Thyroid gland (tissue), 4 donors: ENCODE measurements at places on chromosomes 5 and 9. TPM values are rescaled to one million over a fixed set of nuclear protein-coding genes. Genes with fewer than 3 reads are reported as not detected.

DNA sequence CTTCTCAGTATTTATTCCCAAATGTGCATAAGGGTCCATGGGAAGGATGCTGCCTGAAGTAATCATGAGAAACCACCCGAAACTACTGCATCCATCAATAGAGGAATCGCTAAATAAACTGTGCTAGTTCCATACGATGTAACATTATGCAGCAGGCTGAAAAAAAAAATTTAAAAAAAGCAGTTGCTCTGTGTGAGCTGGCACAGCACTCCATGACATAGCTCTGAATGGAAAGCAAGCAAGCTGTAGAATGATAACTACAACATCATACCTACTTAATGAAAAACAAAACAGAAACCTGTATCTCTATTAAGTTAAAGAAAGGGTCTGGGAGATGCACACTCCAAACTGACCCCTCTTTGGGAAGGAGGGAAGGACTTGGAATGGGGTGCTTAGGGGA lies 49.3 kb downstream of the SHB start:
- H3K4me1 ChIP-seq: peaks cover 79% of the 10 kb centered on the region
- H3K27me3 ChIP-seq: no peaks in the 10 kb centered on the region
- H3K36me3 ChIP-seq: no peaks in the 10 kb centered on the region
- DNase-seq: no peak
- H3K27ac ChIP-seq: peak overlapping the region; percentile 66

DNA sequence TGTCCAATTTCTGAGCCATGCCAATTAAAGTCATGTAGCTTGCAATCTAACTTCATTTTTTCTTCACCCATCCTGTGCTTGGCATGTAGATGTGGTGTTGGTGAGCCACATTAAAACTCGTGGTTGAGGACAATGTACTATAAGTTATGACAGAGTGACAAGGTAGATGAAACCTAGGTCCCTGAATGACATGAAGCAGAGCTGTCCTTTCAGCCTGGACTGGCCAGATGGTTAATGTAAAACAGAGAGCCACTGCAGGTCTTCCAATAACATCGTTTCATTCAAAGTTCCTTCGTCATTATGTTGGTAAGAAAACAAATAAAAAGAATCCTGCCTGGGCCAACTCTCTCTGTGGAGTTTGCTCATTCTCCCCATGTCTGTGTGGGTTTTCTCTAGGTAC lies 856.5 kb upstream of the SEMA6A start:
- DNase-seq: no peak
- no peak overlapping the region for H3K4me3 ChIP-seq
- no peaks in the 10 kb centered on the region for H3K27me3 ChIP-seq
- no peaks in the 10 kb centered on the region for H3K36me3 ChIP-seq
- no peak overlapping the region for H3K27ac ChIP-seq

The PLGRKT gene
- 30.3 TPM for total RNA-seq

DNA sequence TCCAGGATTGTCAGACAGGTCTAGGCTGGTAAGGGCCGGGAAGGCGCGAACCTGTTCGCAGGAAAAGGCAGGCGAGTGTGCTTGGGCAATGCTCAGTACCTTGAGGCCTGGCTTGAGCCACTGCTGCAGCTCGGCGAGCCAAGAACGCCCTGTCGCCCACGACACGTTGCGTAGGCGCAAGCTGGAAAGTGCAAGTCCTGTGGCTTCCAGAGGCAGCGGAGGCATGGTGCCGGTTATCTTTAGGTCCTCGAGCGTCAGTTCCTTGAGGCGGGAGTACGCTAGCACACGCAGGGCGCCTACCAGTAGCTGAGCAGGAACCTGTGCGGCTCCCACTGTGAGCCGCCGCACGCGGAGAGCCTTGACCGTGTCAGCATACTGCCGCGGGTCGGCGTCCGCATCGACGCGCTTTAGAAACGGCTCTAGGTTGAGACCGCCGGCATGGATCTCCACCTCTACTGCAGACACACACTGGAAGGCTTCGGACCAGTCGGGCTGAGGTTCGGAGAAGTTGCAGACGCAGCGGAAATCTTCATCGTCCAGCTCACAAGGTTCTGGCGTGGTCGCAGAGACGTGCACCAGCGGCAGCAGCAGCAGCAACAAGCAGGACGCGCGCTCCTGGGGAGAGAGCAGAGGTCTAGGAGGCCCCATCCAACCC lies 482 bp downstream of the CD14 start:
- H3K27ac ChIP-seq: peak overlapping the region; percentile 81
- no peaks in the 10 kb centered on the region for H3K27me3 ChIP-seq
- H3K4me3 ChIP-seq: peak overlapping the region; percentile 24
- H3K36me3 ChIP-seq: no peaks in the 10 kb centered on the region
- peaks cover 18% of the 10 kb centered on the region for H3K4me1 ChIP-seq

The IFNK gene
- total RNA-seq: not detected

- H3K4me1 ChIP-seq: no peaks in the 10 kb centered on the region
- no peak for DNase-seq
- H3K27ac ChIP-seq: no peak overlapping the region
- H3K4me3 ChIP-seq: no peak overlapping the region
- H3K27me3 ChIP-seq: no peaks in the 10 kb centered on the region
Measured at GRCh38 chr5:107508097-107508496, 162.6 kb downstream of the EFNA5 start.

DNA sequence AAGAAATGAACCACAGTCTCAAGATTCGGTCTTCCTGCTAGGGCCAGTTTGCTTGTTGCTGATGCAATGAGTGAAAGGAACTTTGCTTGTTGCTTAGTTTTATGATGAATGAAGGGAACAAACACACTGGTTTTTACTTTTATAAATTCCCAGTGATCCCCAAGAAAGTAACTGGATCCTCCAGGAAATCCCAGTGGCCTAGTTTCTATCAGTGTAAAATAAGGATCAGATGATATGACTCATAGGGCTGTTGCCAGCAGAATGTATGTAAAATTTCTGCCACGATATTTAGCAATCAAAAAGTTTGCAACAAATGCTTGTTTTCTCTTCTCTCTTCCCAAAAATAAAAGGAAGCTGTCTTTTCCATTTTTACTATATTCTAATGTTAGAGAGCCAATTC lies 160.1 kb upstream of the CDKN2B start:
- H3K4me1 ChIP-seq: no peaks in the 10 kb centered on the region
- H3K4me3 ChIP-seq: no peak overlapping the region

The ABLIM3 gene
- total RNA-seq: 10.5 TPM

DNA sequence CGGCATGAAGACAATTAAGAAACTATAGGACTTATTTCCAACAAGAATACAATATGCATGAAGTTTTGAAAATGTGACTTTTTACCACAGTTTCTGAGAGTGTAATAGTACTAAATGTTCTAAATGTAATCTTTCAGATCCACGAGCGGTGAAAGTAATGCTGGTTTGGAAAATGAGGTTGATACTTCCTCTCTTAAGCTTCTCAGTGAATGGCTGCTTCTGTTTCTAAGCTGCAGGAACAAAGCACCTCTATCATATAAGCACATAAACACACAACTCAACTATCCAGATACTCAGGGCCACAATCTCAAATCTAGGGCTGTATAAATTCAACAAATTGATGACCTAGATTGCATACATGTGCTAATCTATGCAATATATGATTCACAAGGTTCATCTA lies 78.3 kb downstream of the LIFR start:
- no peak overlapping the region for H3K27ac ChIP-seq
- no peak for DNase-seq
- no peaks in the 10 kb centered on the region for H3K27me3 ChIP-seq
- no peak overlapping the region for H3K4me3 ChIP-seq
- peaks cover 5% of the 10 kb centered on the region for H3K36me3 ChIP-seq

- no peak for DNase-seq
- H3K36me3 ChIP-seq: peaks cover 54% of the 10 kb centered on the region
- no peaks in the 10 kb centered on the region for H3K27me3 ChIP-seq
- no peak overlapping the region for H3K4me3 ChIP-seq
Measured at GRCh38 chr9:133101356-133102189, 19.5 kb downstream of the RALGDS start.

- no peaks in the 10 kb centered on the region for H3K27me3 ChIP-seq
- no peak for DNase-seq
- H3K4me1 ChIP-seq: peaks cover 14% of the 10 kb centered on the region
- H3K27ac ChIP-seq: no peak overlapping the region
Measured at GRCh38 chr5:144206141-144206540, 35.5 kb downstream of the KCTD16 start.

- no peak overlapping the region for H3K27ac ChIP-seq
- H3K36me3 ChIP-seq: no peaks in the 10 kb centered on the region
- H3K4me3 ChIP-seq: no peak overlapping the region
- H3K27me3 ChIP-seq: no peaks in the 10 kb centered on the region
Measured at GRCh38 chr9:134707031-134707680, 65.6 kb downstream of the COL5A1 start.

The INSL4 gene
- total RNA-seq: not detected

GRCh38 chr5:106860398-106861044 lies 810.2 kb downstream of the EFNA5 start:
- no peak overlapping the region for H3K4me3 ChIP-seq
- no peaks in the 10 kb centered on the region for H3K4me1 ChIP-seq
- no peaks in the 10 kb centered on the region for H3K27me3 ChIP-seq
- no peak overlapping the region for H3K27ac ChIP-seq
- no peaks in the 10 kb centered on the region for H3K36me3 ChIP-seq
- DNase-seq: no peak

DNA sequence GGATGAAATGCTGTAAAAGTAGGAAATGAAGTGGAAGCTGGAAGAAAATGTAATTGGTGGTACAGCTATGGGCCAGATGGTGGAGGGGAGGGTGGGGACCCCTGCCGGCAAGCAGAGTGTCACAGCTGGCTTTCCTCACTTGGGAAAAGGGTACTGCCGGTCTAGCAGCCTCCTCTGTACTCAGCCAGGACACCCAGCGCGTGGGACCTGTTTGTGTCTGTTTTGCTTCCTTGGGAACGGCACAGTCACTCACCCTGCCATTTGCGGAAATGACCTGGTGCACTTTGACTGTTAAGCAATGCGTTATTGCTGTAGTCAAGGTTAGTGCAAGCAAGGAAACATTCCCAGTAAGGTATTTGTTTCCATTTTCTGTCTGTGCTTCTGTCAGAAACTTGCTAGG lies 10.1 kb downstream of the TMEM252 start:
- no peaks in the 10 kb centered on the region for H3K36me3 ChIP-seq
- H3K4me1 ChIP-seq: no peaks in the 10 kb centered on the region
- H3K4me3 ChIP-seq: no peak overlapping the region
- H3K27me3 ChIP-seq: no peaks in the 10 kb centered on the region

DNA sequence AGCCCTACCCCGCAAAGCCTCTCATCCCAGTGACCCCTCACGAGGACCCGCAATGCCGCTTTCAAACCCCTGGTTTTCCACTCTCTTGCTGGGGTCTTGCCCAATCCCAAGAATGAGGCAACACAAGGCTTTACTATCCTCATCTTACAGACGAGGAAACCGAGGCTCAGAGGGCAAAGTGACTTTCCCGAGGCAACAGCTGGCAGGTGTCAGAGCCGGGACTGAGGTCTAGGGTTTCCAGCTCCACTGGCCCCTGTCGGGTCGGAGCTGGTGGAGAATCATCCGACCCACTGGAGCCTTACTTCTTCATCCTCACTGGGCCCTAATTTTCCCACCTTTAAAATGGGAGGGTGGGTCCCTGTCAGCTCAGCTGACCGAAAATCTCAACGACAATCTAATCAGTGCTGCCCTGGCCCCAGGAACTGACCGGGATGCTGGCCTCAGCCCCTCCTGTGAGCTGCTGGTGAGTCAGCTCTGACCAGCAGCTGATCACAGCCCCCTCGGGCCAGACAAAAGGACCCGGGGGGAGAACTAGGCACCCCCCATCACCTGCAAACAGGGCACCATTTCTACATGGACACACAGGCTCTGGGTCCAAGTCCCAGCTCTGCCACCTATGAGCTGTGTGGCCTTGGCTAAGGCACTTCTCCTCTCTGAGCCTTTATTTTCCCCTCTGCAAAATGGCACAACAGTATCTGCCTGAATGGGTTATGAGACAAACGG lies 72.7 kb upstream of the STXBP1 start:
- peaks cover 79% of the 10 kb centered on the region for H3K4me1 ChIP-seq
- no peak overlapping the region for H3K4me3 ChIP-seq
- no peak for DNase-seq
- H3K27me3 ChIP-seq: no peaks in the 10 kb centered on the region
- H3K36me3 ChIP-seq: peaks cover 4% of the 10 kb centered on the region

DNA sequence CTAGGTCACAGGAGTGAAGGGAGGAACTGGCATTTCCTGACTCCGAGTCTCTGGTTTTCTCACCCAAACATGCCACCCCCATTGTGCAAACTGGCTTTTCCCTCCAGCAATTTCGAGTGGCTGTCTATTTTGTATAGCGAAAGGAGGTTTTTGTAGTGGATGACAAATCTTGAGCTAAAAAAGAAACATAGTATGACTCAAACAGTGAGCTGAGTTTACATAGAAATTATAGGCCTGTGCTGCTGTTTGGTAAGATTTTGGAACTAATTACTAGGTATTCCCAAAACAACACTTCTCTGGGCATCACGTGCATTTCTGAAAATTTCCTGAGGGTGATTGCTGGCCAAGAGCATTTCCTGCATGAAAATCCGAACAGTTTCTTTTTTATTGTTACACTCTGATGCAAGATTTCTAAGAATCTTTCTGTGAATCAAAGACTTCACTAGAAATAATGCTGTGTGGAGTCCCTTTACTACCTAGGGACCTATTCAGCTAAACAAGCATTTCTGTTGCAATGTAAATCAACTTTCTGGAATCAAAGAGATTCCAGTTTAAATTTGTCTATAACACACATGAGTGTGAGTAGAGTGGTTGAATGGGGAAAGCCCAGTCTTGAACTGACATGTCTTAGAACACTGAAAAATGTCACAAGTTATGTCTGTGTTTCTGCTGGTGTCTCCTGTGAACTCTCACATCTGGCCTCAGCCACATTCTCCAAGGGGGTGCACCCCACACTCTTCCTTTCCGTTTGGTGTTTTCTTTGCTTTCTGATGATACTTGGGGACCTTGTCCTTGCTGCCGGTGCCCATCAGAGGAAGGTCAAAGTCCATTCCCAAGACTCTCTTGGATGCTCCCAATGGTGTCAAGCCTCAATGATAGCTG lies 33.3 kb upstream of the DAPK1 start:
- H3K27me3 ChIP-seq: no peaks in the 10 kb centered on the region
- no peak overlapping the region for H3K4me3 ChIP-seq
- no peaks in the 10 kb centered on the region for H3K36me3 ChIP-seq
- H3K27ac ChIP-seq: peak overlapping the region; percentile 52
- peak; percentile 18 for DNase-seq

DNA sequence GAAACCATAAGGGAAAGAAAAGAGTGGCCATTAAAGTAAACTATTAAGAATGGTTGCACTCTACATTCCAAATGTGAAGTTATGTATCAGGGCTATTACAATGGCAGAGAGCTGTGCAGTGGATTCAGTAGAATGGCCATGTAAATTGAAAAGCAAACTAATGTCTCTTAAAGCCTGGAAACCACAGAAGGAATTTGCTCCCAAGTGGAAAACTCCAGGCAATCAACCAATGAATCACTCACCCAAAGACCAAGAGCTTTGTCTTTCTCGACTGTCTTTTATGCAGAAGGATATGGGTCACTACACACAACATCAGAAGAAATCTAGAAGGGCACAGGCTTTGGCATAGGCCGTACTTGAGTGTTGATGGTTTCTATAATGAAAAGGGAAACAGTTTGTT lies 114.9 kb downstream of the TLE1 start:
- no peaks in the 10 kb centered on the region for H3K27me3 ChIP-seq
- H3K27ac ChIP-seq: peak overlapping the region; percentile 70
- DNase-seq: no peak
- no peaks in the 10 kb centered on the region for H3K36me3 ChIP-seq

- H3K4me1 ChIP-seq: no peaks in the 10 kb centered on the region
- no peaks in the 10 kb centered on the region for H3K36me3 ChIP-seq
- no peak overlapping the region for H3K4me3 ChIP-seq
- H3K27ac ChIP-seq: no peak overlapping the region
- no peaks in the 10 kb centered on the region for H3K27me3 ChIP-seq
Measured at GRCh38 chr5:11878814-11879213, 25.4 kb downstream of the CTNND2 start.
